ENCODE measurements at places on chromosomes 7 and 10.

GRCh38 chr7:131924857-131925256, 368.4 kb upstream of the PODXL start:
- DNase-seq = no peak

- DNase-seq = no peak
Measured at GRCh38 chr10:24385776-24386175, 176.8 kb downstream of the KIAA1217 start.

DNA sequence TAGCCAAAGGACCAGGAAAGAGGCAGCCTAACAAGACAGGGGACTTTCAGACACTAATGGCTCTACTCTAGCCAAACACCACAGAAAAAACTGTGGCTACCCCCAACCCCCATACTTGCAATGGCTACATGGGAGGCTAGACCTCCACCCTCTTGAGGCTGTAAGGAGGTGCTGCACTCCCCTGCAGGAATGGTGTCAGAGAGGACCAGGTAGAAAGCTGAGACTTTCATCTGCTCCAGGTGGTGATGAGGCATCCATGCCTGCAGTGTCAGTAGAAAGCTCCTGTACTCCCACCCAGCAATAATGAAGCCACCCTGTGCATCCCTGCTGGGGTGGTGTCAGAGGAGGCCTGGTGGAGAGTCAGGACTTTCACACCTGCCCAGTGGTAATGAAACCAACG, 18.9 kb upstream of the SORCS3 start:
- no peak for DNase-seq

GRCh38 chr10:30783939-30784501, 154.5 kb upstream of the LYZL2 start:
- peak; percentile 10 for DNase-seq

- DNase-seq = no peak
Measured at GRCh38 chr10:78292982-78293865, 259.6 kb downstream of the RPS24 start.

GRCh38 chr10:99709480-99710229, 22.3 kb downstream of the COX15 start:
- no peak for DNase-seq

DNA sequence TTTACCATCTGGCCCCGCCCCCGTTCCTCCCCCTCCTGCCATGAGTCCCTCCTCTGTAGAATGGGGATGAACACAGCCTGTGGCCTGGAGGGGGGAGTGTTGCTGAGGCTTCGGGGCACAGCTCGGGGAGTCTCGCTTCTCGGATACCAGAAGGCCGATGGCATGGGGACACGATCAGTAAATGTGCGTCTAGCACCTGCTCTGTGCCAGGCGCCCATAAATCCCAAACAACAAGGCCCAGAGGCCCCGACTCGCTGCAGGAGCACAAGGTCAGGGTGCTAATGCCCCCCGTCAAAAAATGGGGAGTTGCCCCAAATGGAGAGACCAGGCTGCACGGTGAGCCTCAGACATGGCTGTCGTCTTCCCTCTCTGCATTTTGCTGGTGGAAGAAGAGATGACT, 40.7 kb downstream of the JAKMIP3 start:
- no peak for DNase-seq

GRCh38 chr7:47215640-47216039, 366.3 kb downstream of the TNS3 start:
- no peak for DNase-seq

- DNase-seq = no peak
Measured at GRCh38 chr7:143504215-143504936, 26.7 kb downstream of the TAS2R41 start.

DNA sequence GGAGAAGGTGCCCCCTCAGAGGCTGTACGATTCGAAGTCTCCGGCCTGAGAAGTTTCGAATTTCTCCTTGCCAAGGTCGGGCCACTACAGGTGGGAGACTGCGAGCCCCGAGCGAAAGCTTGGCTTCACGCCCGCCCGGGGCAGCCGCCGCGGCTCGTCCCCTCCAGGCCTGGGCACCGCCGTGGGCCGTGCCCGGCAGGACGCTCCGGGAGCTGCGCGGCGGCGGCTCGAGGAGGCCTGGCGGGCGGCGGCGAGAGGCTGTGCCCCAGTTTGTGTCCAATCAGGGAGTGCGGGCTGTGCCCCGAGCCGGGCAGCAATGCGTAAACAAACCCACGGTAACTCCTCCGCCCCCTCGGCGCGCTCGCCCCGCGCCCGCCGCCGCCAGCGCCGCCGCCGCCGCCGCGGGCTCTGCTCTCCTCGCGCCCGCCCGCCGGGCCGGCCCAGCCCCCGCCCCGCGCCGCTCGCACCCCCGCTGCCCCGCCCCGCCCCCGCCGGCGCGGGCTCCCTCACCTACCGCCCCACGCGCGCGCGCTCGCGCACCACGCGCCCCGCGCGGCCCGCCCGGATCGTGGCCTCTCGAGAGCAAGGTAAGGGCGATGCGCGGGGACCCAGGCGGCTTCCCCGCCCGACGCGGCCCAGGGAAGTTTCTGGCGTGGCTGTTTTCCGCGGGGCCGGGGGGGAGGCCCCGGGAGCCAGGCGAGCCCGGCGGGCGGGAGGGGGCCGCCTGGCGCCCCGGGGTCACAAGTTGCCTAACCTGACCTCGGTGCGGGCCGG, 57.8 kb upstream of the PCGF5 start:
- no peak for DNase-seq

DNA sequence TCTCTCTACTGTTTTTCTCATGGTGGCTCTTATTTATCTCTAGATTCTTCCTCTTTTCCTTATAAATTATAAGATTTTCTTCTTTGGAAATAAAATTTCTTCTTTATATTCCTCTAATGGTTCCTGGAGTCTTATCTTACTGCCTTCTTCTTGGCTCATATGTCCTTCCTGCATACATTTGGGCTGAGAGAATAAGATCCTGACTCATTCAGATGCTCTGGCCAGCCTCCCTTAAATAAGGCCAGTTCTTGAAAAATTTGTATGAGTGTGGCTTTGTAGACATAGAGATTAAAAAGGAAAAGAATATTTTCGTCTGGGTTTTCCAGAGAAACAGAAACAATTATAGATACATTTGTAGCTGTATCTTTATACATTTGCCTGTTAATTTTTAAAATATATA, 411.3 kb downstream of the KIF20B start:
- no peak for DNase-seq

- DNase-seq = no peak
Measured at GRCh38 chr7:44148166-44148565, 7.0 kb upstream of the MYL7 start.

DNA sequence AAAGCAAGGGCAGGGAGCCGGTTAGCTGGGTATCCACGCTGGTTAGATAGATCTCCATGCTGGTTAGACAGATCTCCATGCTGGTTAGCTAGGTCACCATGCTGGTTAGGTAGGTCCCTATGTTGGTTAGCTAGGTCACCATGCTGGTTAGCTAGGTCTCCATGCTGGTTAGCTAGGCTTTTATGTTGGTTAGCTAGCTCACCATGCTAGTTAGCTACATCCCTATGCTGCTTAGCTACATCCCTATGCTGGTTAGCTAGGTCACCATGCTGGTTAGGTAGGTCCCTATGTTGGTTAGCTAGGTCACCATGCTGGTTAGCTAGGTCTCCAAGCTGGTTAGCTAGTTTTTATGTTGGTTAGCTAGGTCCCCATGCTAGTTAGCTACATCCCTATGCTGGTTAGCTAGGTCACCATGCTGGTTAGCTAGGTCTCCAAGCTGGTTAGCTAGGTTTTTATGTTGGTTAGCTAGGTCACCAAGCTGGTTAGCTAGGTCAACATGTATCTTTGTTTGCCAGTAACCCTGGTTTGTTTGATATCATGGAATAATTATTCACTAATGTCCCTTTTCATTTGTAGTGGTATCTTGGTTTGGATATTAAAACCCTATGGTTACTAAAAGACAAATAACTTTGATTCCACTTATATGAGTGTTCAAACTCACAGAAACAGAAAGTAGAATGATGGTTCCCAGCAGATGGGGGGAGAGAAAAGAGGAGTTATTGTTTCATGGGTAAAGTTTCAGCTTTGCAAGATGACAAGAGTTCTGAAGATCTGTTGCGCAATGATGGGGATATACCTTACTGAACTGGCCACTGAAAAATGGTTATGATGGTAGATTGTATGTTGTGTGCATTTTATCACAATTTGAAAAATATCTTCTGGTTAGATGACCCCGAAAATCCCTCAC, 136.2 kb downstream of the PRPF18 start:
- no peak for DNase-seq

GRCh38 chr10:33869028-33869427, 534.6 kb upstream of the NRP1 start:
- no peak for DNase-seq

- DNase-seq = peak; percentile 95
Measured at GRCh38 chr7:11552676-11553296, 279.2 kb downstream of the THSD7A start.

All from SHP77 treated with DMSO at 0.1 percent for 48 hours (cell line).